Activated CD8-positive, alpha-beta memory T cell treated with anti-CD3 and anti-CD28 coated beads for 1 hour (primary cell): ENCODE measurements at places on chromosomes 2 and 18.

GRCh38 chr2:213149949-213150314, 1.5 kb downstream of the IKZF2 start:
- DNase-seq = no peak

- no peak for DNase-seq
Measured at GRCh38 chr2:143803936-143804335, 674.7 kb downstream of the ARHGAP15 start.

DNA sequence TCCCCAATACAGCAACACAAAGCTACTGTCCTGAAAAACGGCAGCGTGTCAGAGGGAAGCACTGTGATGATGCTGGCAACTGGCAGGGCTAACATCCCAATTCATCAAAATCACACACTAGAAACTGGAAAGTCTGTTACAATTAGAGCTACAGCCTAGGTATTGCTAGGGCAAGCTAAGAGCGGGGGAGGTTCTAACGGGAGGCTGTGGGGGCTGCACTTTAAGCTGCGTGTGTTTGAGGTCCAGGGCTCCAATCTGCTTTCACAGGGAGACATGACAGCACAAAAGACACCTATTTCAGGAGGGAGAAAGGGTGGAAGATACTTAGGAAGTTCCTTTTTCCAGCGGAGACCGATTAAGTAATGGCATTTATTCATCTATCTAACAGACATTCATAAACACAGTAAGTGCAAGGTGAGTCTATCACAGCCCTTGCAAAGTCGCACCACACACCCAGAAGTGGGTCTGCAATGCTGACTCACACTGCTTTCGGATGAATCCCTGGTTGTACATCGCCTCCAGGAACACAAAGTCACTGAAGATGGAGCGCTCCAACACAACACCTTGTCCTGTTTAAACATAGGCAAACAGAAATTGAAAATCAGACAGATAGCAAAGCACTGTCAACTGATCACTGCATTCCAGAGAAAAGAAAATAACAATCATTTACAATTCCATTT, 6.9 kb downstream of the NDUFA10 start:
- DNase-seq = no peak

GRCh38 chr2:178177066-178177679, 17.1 kb upstream of the OSBPL6 start:
- no peak for DNase-seq

GRCh38 chr2:2506536-2506935, 175.5 kb upstream of the MYT1L start:
- DNase-seq = no peak

GRCh38 chr2:215970425-215970824, 42.9 kb downstream of the MREG start:
- DNase-seq = no peak

- no peak for DNase-seq
Measured at GRCh38 chr2:58432491-58433170, 191.5 kb upstream of the FANCL start.

DNA sequence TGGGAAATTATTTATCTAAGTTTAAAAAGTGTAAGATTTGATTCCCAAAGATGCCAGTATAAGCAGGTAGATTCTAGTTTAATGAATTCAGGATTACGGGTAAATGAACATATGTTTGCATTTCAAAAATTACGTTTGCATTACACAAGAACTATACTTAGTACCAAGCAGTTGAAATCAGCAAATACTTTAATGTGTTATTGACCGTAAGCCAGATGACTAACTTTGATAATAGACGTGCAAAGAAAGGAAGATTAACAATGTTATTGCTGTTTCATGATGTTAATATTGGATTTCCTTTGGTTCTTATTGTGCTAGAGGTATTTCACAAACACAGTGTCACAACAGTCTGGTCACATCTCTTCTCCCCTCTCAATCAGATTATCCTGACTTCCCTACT, 294.7 kb downstream of the TDRD15 start:
- DNase-seq = no peak

DNA sequence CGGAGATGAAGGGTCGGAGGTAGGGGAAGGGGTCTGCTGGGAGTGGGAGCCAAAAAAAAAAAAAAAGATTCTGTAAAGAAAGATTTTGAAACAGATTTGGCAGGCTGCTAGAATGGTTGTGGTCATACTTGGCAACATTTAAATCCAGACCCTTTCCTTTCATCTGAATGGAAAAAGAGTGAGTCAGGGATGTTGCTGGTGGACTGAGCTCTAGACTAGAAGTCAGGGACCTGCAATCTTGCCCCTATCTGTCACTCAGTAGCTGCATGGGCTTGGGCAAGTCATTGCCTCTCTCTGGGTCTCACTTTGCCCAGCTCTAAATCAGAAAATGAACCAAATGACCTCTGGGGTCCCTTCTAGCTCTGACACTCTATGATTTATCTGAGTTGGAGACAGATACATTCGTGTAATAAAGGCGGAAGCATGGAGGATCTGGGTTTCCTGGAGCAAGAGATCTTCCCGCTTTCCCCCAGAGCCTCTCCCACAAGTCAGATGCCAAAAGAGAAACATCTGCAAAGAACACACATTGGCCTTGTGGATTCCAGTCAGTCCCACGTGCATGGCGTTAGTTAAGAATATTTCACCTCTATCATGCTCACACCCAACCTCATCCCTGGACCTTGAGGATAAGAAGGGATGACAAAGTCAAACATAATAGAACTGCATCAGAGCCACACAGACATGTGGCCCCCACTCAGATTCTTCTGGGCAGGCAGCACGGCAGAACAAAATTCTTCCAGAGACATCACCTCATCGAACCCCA, 58.5 kb downstream of the ADD2 start:
- DNase-seq = no peak

GRCh38 chr2:133811409-133812125, 243.3 kb upstream of the NCKAP5 start:
- no peak for DNase-seq

DNA sequence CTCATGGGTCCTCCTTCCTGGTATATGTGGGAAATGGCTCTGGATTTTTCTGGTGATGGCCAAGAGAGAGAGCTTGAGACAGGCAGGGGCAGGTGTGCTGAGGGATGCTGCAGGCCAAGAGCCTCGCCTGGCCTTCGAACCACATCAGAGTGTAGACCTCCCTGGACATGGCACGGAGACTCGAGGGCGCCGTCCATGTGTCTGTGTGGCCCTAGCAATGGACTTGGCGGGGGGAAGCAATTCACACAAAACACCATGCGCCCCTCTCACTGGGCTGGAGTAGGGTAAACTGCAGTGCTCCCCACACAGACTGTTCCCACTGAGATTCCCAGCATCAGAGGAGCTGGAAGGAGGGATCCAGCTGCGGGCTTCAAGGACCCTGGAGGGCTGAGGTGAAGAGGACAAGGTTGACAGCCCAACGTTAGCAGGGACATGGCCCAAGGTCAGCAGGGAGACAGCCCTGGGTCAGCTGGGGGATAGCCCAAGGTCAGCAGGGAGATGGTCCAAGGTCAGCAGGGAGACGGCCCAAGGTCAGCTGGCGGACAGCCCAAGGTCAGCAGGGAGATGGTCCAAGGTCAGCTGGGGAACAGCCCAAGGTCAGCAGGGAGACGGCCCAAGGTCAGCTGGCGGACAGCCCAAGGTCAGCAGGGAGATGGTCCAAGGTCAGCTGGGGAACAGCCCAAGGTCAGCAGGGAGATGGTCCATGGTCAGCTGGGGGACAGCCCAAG, 75.4 kb upstream of the HDAC4 start:
- no peak for DNase-seq
